ENCODE measurements at places on chromosomes 11 and 22.

- DNase-seq, result no peak
These were observed 19.2 kb upstream of the GALNT18 start for GRCh38 chr11:11640996-11641395.

DNA sequence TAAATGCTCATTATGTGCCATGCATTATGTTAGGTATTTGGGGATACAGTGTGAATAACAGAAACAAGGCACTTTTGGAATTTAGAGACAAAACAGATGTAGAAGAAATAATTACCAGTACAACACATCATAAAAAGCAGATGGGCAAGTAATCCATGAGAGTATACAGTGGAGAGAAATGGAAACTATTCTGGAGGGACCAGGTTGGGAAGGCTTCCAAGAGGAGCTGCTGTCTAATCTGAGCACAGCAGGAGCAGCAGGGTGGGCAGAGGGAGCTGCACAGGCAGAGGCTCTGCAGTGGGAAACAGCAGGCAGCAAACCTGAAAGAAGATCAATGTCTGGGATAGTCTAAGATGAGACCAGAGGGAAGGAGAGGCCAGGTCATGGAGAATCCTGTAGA lies 268.7 kb upstream of the CCDC90B start:
- no peak for DNase-seq

DNA sequence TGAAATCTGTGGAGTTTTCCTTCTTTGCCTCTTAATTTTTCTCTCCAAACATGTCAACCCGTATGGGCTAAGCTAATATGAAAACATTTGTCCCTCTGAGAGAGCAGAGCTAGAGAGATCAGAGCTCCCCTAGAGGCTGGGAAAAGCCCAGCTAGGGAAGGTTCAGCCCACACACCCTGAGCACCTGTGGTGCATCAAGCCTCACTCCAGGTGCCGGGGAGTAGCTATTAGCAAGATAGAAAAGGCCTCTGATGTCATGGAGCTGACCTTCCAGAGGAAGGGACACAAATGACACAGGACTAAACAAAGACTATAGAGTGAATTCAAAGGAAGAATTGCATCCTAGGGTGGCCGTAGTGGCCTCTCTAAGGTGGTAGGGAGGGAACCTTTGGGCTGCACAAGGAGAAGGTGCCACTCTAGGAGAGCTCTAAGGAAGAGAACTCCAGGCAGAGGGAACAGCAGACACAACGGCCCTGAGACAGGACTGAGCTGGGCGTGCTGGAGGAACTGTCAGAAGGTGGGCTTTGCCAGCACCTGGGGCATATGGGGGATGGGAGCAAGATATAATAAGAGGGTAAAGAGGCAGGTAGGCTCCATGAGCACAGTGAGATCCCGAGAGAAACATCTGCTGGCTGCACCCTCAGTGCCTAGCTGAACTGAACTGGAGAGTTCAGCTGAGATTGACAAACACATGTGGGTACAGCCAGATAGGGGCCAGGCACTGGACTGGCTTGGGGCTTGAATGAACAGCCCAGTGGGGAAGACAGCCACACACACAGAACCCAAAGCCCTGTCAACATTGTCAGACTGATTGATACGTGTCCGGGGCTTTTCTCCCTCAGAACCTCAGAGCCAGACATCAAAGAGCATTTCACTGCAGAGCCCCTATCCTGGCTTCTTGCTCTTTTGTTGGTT lies 65.5 kb upstream of the DRD2 start:
- DNase-seq, result no peak

DNA sequence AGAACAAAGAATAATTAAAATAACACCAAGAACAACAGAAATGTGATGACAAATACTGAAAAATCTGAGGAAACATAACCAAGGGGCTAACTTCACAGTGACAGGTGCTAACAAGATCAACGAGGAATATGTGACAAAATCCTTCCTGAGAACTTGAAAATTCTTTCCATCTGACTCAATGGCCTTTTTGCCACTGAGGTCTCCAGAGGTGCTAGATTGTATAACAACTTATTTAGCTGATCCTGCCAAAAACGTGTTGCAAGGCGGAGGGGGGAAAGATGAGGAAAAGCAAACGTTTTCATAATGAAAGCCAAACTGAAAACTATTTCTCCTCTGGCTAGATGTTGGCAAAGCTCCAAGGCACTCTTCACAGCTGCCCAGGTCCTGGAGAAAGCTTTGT lies 364.5 kb downstream of the NTM start:
- DNase-seq, result no peak

DNA sequence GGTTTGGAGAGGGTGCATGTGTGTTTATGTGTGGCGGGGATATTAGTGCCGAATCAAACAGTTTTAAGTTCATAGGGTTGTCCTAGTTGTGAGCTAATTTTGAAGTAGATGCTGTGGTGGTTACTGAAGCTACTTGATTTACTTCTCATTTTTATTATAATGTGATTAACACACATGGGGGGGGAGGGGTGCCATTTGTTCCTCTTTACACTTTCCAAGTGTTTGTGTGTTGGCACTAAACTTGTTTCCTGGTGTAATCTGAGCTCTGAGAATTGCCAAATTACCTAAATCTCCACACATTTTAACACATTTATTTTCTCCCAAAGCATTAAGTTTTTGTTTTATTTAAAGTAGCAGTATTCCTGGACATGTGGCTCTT lies 60.1 kb downstream of the ZNRF3 start:
- no peak for DNase-seq

DNA sequence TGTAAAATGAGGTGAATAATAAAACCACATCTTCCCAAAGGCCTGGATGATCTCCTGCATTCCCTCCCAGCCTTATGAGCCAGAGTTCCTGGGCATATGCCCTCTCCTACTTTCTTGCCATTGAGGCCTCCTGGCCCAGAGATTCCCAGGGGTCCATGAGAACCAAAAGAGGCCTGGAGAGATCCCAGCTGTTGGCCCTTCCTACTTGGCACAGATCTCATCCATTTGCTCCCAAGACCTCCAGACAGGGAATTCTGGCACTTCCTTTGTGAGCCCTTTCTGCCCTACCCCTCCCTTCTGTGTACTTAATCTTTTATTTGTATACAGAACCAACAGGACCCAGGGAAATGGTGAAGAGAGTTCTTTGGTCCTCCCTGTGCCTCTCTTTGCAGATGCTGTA lies 21.4 kb downstream of the POU2F3 start:
- DNase-seq, result no peak

DNA sequence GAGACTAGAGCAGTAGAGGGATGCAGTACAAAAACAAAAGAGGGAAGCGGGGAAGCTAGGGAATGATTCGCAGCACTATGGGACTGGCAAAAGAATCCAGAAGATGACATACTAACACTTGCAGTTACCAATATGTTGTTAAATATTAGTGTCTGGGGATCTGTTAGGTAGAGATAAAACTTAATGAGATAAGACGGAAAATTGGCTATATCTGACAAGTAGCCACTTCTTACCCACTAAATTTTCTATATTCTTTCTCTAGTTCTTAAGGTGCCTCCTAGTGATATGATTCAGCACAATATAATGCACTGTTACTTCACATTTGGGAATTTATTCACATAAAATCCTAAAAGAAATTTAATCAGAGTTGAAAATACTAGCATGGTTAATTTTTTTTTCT lies 30.8 kb downstream of the CCDC90B start:
- DNase-seq, result no peak

DNA sequence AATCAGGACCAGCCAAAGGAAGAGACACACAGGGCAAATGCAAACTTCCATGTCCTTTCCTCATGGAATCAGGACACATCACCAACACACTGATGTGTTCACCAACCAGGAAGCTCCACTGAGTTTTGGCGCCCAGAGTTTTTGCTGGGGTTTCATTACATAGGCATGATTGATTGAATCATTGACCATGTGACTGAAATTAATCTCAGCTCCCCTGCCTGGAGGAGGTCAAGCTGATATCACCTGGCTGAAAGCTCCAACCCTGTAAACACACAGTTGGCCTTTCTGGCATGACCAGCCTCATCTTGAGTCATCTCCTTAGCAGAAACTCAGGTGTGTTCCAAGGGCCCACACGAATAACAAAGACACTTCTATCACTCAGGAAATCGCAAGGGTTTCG lies 133.2 kb downstream of the TRIM29 start:
- no peak for DNase-seq

- no peak for DNase-seq
These were observed 69.7 kb downstream of the SCN3B start for GRCh38 chr11:123584737-123585136.

DNA sequence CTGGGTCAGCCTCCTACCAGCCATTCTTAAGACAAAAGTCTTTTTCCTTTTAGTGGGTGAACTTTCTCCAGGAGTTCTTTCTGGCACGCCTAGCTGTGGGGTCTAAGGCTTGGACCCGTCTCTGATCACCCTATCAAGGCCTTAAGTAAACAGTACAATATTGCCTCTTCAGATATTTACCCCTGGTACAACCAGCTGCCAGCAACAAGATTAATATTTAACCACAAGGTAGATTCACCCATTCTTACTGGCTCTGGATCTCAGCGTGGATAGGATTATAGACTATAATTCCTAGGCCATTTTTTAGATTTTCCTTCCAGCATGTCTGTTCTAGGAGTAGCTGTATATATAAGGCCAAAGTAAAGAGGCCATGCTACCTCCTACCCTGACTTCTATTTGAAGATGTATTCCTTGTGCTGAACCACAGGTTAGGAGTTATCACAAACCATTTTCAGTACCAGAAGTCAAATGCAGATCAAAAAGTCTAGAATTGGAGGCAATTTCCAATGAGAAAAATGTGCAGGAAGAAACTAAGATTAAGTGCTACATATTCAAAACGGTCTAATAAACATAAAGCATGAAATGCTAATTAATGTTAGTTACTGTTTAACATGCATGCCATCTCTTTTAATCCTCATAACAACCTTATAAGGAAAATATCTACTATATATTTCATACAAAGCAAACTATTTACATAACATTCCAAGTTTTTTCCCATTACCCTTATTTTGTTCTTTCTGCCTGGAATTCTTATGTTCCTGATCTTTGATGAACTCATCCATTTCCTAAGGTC lies 110.0 kb upstream of the SYN3 start:
- no peak for DNase-seq

- DNase-seq, result no peak
These were observed 97.8 kb downstream of the ME3 start for GRCh38 chr11:86574493-86575207.

DNA sequence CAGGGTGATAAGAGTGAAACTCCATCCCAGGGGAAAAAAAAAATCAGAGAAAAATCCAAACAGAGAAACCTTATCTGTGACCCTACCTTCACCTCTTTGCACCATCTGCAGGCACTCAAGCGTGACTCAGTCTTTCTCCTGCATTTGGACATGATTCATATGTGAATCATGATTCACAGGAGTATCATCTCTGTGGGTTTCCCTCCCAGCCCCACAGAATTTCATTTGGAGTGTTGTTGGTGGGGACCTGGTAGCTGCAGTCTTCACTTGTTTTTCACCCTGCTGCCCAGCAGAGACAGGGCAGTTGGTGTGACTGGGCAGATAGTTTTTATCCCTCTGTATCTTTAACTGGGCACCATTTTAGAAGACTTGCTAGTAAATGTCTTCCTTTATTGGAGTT lies 75.7 kb downstream of the DEPDC5 start:
- no peak for DNase-seq

GRCh38 chr11:59028105-59028504 lies 58.0 kb upstream of the GLYATL1B start:
- no peak for DNase-seq

DNA sequence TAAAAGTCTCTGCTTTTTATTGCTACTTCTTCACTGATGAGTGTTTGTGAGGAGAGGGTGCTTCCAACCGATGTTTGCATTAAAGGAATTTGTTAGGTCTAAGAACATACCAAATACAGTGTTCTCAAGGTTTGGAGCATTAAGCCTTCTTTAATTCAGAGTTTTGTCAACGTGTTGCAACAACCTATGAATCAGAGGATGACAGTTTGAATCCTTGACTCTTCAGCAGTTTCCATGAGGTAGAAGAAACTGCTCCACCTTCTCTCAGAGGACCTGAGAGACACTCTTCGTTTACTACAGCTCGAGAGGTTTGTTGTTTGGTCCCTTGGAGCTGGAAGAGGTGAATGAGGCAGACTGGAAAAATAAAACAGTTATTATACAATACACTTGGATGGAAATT lies 55.7 kb downstream of the NCAM1 start:
- no peak for DNase-seq

DNA sequence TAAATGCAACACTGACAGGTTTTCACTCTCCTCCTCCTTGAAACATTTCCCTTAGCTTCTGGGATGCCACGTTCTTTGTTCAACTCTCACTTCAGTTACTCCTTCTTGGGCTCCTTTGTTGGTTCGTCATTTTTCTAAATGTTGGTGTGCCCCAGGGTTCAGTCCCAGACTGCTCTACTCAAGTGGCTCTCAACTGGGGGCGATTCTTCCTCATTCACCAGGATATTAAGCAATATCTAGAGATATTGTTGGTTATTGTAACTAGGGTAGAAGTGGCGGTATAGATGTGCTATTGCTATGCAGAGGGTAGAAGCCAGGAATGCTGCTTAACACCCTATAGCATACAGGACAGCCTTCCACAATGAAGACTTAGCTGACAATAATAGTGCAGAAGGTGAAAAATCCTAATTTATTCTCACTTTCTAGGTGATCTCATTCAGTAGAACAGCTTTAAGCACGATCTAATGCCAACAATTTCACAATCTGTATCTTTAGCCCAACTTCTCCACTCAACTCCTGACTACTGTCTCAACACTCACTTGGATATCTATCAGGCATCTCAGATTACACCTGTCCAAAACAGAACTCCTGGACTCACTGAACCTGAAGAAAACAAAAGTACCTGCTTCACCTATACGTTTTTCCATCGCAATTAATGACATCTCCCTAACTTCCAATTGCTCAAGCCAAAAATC lies 4.6 kb downstream of the NUP160 start:
- no peak for DNase-seq

DNA sequence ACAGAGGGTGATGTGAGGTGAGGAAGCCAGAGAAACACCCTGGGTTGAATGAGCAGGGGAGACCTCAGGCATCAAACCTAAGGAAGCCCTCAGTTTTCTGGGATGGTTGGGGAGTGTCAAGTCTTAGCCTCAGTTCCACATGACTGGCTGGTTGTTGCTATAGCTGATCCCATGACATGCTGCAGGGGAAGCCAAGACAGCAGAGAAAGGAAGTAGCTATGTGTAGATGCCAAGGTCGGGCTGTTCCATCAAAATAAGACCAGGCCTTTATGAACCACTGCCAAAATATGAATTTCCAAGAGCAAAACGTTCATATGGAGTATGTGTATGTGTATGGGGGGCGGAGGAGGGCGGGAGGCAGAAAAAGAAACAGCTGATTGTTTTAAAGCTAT lies 11.6 kb downstream of the CD59 start:
- no peak for DNase-seq

DNA sequence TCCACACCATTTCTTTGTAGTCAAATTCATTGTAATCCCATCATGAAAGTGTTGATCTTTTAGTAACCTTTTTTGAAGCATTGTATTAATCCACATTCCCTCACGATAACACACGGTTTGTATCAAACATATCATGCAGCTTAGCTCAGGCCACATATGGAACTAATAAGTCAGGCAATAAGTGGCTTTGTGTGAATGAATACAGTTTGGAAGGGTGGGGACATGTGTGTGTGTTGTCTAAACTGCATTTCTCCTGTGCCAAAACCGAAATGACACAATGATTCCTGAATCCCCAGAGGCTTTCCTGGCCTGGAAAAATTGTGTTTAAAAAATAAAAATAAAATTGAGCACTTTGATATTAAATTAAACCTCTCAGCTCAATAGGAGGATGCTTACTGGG lies 98.3 kb downstream of the WNT11 start:
- no peak for DNase-seq

- no peak for DNase-seq
These were observed 75.4 kb downstream of the MPPED2 start for GRCh38 chr11:30510750-30511149.

- no peak for DNase-seq
These were observed 10.9 kb upstream of the SOX6 start for GRCh38 chr11:16367252-16367651.
